ENCODE measurements at places on chromosomes 7 and 10.

- peak; percentile 94 for DNase-seq
Measured at GRCh38 chr10:102450374-102451104, 804 bp downstream of the C10orf95 start.

DNA sequence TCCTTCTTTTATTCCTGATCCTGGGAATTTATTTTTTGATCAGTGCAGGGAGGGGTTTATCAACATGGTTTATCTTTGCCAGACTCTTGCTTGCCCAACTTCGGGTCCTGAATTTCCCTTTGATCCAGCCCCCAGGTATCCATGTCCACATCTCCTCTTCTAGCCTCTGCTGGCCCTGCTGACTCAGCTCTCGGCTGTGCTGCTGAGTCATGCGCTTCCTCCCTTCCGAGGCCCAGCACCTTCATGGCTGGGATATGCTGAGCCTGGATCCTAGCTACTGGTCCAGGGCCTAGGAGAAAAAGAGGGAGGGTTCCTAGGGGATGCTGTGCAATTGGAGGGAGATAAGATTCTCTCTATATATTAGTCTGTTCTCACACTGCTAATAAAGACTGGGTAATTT is 380.7 kb upstream of the SHH start:
- DNase-seq = no peak

GRCh38 chr7:41567731-41568114 is 135.2 kb downstream of the INHBA start:
- no peak for DNase-seq

DNA sequence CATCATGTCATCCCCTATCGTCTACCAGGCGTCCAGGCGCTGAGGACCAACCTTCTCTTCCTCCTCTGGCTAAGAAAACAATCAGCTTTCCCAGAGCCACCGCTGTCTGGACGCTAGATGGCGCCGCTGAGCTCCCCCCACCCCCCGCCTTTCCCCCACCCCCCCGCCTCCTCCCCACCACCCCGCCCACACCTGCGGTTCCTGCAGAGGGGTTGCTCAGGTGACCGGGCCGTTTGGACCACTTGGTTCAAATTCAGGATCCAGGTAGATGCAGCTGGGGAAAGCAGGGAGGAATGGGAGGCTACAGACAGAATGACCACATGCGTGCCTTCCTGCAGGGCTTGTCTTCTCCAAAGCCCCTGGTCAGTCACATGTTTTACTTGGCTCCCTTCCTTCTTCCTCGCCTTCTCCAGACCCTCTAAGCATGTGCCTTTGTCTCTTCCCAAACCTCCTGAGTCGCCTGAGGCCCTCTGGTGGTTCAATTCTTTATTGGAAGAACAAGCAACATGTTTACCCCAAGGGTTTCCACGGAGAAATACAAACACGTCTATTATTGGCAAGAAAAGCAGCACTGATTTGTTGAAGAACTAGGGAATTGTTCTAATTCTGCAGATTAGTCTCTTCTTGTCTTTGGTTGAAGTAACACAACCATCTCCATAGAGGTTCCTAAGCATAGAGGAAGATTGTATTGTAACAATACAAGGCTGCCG is 24.7 kb downstream of the AOC1 start:
- DNase-seq = peak; percentile 78

- no peak for DNase-seq
Measured at GRCh38 chr10:84447701-84448400, 119.5 kb downstream of the CCSER2 start.

DNA sequence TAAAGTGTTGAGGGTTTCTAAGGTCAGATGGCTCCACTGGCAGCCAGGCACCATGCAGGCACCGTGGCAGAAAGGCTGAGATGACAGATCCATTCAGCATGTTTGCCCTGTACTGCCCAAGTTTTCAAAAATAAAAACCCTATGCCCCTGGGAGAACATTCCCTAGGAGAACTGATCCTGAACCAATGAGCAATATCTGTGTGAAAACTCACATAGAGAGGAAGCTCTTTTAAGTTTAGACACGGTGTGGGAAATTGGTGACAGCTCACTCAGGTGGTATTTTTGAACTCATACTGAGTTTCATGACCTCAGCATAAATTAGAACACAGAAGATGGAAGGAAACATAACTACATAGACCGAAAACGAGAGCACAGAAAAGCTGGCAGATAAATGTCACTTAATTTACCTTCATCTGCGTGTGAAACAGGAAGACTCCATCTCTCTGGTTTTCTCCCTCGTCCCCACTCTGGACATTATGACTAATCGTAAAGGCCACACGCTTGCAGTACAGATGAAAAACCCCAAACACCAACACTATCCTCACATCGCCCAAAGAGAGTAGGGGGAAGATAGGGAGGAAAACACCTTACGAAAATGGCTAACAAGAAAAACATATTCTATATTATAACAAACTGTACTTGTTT is 127.8 kb downstream of the ICA1 start:
- no peak for DNase-seq

DNA sequence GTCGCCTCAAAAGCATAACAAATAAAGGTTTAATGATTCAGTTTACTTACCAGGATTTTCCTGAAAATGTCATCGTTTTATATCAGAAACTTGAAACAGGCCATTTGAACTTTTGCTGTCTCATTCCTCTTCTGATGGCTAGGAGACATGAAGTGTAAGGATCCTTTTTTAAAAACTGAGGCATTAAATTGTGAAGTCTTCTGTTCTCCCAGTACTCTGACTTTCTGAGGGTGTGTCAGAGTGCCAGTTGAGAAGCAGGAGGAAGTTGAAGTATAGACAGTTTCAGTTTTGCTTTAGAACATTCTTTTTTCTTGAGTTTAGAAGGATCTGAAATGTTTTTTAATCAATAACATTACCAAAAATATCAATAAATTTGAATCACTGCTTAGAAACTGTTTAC is at the start of gene SAMD9L:
TSS of gene SAMD9L (minus strand) at position 242 of the 400 bp plus-strand sequence. CDS start 12,414 bp downstream, outside the sequence.
- peak; percentile 33 for DNase-seq

DNA sequence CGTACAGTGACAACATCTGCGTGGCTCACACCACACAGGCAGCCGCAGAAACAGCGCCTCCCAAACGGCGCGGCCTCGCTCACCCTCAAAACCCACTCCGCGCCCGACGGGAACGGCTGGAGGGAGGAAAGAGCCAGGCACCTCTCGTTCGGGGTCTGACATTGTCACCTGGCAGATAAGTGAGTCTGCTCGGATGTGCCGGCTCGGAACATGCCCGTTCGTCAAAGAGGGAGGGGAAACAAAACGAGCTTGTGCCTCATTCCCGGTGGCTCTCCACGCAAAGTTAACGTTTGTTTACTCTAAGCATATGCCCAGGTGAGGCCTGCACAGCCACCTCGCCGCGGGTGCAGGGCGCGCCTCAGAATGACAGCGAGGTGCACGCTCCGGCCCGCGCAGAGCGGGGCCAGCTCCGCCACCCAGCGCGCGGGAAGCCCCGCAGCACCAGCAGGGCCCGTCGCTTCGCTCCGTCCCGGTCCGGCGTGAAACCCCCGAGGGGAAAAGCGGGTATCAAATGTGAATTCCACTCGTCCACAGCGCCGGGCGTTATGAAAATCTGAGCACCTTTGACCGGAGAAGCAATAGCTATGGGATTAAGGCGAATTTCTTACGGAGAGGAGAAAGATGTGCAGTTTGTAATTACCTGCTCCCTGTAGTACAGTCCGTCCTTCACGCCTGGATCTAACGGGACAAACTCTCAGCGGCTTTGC is 13.1 kb downstream of the CNPY1 start:
- DNase-seq = peak; percentile 40

DNA sequence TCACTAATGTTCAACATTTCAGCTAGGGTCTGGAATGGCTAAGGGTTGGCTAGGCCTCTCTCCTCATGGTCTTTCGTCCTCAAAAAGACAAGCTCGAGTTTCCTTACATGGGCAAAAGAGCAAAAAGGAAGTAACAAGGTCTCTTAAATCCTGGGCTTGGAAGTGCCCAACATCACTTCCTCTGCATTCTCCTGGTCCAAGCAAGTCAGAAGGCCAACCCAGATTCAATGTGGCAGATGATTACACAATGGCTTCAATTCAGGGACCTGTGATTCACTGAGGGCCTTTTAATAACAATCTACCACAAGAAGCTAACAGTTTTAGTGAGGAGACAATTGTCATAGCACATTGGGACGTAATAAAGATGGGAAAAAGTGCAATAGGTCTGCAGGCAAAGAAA is 4.4 kb upstream of the NUP205 start:
- DNase-seq = no peak

DNA sequence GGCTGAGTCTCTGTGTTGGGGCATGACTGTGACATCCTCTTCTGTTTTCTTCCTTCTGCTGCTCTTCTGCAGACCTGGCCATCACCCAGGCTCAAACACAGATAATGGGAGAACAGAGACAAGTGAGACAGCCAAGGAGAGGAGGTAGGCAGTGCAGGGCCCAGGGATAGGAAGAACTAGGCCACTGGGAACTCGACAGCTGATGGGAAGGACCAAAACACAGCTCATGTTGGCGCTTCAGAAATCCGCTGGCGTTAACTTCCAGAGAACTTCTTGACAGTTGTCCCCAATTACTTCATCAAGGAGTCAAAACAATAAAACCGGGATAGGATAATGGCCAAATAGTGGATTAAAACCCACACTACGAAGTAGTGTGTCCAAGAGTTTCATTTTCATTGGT is 97.0 kb upstream of the PALS2 start:
- no peak for DNase-seq

DNA sequence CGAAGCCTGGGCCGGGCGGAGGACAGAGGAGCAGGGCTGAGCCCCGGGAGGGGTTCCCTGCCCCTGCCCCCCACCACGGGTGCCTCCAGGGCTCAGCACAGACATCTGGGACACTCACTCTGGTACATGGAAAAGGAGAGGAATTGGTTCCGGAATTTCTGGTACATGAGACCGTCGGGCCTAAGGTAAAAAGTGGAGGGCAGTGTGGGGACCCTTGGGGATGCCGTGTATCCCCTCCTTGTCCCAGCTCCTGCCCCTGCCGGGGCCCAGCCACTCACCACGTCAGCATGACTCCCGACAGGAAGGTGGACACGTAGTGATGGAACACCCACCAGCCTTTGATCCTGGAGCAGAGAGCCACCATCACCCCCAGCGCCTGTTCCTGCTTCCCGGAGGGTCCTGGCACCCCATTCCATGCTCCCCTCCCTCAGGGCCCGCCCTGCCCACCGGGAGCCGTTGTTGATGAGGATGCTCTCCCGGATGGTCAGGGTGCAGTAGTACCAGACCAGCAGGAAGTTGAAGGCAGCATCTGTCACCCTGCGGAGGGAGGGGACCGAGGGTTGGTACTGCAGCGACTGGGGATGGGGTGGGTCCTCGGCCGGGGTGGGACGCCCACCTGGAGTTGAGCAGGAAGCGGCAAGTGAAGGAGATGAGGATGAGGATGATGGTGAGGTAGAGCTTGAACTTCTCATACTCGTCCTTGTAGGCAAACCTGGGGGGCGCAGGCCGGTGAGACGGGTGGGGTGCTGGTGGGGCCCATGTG is 6.4 kb downstream of the TMEM120A start:
- DNase-seq = no peak

GRCh38 chr10:96046546-96046945 is 3.2 kb downstream of the CCNJ start:
- no peak for DNase-seq

GRCh38 chr7:138116892-138117291 is 40.6 kb downstream of the AKR1D1 start:
- no peak for DNase-seq

All from AG20443 (cell line).